ENCODE measurements at places on chromosomes 12 and 14. TPM values are rescaled to one million over a fixed set of nuclear protein-coding genes. Genes with fewer than 3 reads are reported as not detected.

GRCh38 chr12:109635717-109636116 is 62.1 kb downstream of the MVK start:
- no peaks in the 10 kb centered on the region for H3K36me3 ChIP-seq
- no peak overlapping the region for H3K27ac ChIP-seq
- no peak overlapping the region for H3K4me3 ChIP-seq
- DNase-seq: no peak

DNA sequence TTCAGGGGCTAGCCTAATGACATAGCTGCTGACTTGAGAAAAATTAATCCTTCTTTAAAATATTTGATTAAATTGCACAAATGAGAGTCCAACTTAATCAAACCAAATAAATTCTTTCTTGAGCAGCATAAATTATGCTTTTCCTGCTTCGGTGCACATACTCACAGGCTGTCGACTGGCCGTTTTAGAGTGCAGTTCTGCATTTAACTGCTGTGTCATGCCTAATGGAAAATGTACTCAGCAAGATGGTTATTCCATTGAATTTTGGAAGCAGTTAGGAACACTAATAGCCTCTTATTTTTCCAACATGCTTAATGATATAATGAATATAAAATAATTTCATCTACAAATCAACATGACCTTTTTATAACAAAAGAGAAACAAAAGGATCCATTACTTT is 266.1 kb upstream of the LRIG3 start:
- H3K4me3 ChIP-seq: no peak overlapping the region
- no peak for DNase-seq
- no peaks in the 10 kb centered on the region for H3K4me1 ChIP-seq
- H3K27ac ChIP-seq: no peak overlapping the region
- H3K36me3 ChIP-seq: no peaks in the 10 kb centered on the region

MYG1 gene
- total RNA-seq: 89.5 TPM

YAF2 gene
- 1.9 TPM for total RNA-seq

- H3K4me3 ChIP-seq: no peak overlapping the region
- H3K36me3 ChIP-seq: 0 out of 3 replicates have a peak, but pooled peaks cover 1% of the 10 kb centered on the region
- no peak for DNase-seq
- no peak overlapping the region for H3K27ac ChIP-seq
Observed at GRCh38 chr14:85444635-85445034, 85.3 kb upstream of the FLRT2 start.

GRCh38 chr14:81298911-81299310 is 78.2 kb upstream of the GTF2A1 start:
- H3K36me3 ChIP-seq: no peaks in the 10 kb centered on the region

All from H9 (cell line).